ENCODE measurements at places on chromosomes 5 and 9.
A peak's percentile ranks its signal among the peaks of the same experiment; 100 is the strongest.

DNA sequence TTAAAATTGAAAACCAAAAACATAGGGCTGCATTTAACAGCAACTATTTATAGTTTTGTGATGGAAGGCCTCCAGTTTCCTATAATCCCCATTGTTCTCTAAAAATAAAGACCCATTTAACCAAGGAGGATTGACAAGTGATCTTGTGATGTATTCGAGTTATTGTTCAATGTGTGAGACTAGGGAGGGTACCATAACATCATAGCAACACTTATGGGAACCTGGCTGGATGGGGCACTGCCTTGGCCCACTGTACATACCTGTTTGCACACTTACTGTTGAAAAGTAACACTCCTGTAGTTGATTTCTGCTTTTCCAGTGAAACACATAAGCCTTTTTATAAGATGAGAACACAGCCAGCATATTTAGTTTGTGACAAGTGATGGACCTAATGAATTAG, 32.3 kb downstream of the MACIR start:
- no peak for DNase-seq

DNA sequence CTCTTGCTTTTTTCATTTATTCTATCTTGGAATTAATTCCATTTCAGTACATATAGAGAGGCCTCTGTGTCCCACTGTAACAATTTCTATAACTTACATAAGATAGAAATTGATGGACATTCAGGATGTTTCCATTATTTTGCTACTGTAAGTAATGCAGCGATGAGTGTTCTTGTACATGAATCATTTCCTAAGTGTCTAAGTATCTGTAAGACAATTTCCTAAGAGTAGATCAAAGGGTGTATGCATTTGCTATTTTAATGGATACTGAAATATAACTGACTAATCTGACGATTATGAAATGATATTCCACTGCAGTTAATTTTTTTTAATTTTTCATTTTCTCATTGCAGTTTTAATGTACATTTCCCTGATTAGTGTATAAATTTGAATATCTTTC, 23.0 kb upstream of the RBM22 start:
- DNase-seq = no peak

DNA sequence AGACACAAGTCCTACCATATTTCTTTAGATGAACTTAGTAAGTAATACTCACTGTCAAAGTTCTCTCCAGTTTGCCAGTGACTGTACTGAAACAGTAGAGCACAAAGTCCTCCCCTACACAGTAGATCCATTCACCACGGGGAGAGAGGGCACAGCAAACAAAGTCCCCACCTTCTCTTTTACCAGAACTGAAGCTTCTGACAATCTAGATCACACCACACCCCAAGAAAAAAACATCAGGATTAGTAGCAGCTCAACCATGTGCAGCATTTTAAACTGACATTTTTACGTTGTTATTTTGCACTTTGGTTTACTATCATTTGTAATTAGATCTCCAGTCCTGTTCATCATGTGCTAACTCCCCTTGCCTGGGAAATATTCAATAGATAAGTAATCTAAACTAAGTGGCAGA, 23.0 kb downstream of the DNAJA1 start:
- no peak for DNase-seq

DNA sequence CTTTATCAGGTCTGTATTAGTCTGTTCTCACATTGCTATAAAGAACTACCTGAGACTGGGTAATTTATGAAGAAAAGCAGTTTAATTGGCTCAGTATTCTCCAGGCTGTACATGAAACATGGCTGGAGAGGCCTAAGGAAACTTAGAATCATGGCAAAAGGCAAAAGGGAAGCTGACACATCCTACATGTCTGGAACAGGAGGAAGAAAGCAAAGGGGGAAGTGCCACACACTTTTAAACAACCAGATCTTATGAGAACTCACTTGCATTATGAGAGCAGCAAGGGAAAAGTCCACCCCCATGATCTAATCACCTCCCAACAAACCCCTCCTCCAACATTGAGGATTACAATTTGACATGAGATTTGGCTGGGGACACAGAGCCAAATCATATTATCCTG, 132.1 kb downstream of the PCSK1 start:
- DNase-seq = no peak

DNA sequence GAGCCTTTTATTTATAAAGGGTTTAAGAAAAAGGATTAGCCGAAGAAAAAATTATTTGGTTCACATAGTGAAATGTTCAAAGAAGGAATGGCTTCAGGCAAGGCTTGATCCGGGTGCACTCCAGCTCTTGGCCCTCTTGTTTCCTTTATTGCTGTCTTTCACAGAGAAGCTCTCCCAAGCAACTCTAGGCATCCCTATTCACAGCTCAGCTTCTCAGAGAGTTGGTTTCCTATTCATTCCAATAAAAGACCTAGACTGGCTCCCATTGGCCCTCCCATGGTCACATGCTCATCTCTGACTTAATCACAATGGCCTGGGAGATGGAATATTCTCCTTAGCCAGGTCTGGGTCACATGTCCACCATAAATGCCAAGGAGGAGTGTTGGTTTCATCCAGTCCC, 9.4 kb upstream of the FGFR4 start:
- no peak for DNase-seq

DNA sequence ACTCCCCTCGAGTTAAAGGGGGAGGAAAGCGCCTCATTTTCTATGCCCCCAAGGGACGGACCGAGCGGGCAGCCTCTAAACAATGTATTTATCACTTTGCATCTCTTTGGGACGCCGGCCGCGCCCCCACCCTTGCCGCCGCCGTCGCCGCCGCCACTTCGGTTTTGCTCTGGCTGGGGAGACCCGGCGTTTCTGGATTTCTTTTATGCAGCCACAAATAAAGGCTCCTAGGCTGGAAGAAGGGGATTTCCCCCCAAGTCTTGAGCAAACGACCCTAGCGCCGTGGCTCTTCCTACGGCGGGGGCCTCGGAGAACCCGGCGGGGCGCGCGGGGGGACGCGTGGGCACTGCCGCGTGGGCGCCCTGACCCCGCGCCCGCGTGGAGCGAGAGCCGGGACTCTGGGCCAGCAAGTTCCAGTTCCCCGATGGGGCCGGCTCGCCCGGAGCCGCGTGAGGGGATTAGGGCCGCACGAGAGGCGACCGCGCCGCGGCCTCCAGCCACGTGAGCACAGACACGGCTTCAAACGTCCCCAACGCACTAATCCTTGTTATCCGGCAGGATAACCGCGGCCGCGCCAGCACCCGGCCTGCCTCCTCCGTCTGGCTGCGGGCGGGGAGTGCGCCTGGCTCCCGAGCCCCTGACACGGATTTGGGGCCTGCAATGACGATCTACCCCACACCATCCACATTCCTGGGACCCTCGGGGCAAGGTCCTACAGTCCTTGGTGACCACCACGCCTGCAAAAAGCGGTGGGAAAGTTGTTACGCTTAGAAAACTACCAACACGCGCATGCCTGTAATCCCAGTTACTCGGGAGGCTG, 7.9 kb upstream of the NEUROG1 start:
- no peak for DNase-seq

- no peak for DNase-seq
Measured at GRCh38 chr9:93094658-93095204, 1.3 kb upstream of the CARD19 start.

GRCh38 chr5:29744618-29745017, 1448.9 kb upstream of the CDH6 start:
- no peak for DNase-seq

GRCh38 chr9:21413624-21414023, 4.7 kb downstream of the IFNA8 start:
- no peak for DNase-seq

GRCh38 chr5:145362266-145362665, 472.9 kb downstream of the PRELID2 start:
- DNase-seq = no peak

DNA sequence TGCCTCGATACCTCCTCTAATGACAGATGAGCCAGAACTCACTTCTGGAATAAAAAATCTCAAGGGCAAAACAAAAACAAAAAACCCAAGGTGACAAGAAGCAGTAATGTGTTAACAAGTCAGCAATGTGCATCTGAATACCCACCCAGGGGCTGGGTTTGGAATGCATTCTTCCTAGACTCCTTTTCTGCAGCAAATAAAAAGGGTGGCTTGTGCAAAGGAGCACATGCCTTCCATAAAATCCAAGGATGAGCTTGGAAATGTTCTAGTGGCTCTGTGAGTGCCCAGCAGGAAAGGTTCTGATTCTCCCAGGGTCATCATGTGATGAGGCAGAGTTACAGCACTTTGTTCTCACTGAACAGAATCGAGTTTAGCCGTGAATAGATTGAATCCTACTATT, 599.9 kb downstream of the RAB3C start:
- DNase-seq = no peak

DNA sequence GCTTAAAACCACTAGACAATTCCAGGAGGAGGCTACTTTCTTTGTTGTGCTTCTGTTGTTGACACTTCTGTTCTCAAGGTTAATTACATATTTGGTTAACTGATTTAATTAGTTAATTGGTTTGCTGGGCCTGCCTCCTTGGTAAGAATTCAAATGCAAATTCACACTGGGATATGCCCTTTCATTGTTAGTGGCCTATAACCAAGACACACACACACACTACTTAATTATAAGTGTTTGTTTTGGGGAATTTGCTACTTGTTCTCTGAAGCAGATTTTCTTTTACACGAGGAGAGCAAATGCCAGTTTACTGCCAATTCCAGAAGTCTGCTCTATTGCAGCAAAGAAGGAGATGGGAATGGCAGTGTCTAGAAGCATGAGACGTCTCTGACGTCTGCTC, 101.6 kb upstream of the BASP1 start:
- DNase-seq = no peak

- no peak for DNase-seq
Measured at GRCh38 chr5:132384506-132385050, 15.1 kb downstream of the SLC22A5 start.

GRCh38 chr5:6078881-6079280, 299.5 kb downstream of the MED10 start:
- no peak for DNase-seq

- DNase-seq = no peak
Measured at GRCh38 chr5:113293068-113293974, 141.5 kb downstream of the TSSK1B start.

DNA sequence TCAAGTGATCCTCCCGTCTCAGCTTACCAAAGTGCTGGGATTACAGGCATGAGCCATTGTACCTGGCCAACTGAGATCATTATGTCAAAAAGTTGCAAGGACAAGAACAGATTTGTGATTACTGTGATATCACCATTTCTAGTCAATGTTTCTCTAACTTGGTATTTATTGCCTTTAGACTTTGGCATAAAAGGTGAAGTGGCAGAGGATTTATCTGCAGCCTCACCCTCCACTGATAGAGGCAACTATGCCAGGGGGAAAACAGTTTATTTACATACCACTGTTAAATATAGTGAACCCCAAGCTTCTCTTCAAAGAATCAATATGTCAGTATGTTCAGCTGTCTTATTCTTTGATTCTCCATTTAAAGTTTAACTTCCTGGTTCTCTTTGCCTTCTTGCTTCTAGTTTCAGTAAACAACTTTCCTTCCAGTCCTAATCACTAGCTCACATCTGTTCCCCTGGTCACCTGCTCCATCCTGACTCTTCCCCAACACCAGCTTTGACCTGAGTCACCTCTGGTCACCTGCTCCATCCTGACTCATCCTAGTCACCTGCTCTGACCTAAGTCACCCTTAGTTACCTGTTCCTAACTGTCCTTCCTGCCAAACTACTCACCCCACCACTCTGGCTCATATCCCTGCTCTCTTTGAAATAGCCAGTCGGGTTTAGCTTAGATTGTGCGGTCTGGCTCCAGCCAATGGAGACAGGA, 29.9 kb downstream of the SEMA6A start:
- no peak for DNase-seq

GRCh38 chr9:36148311-36149051, 11.9 kb downstream of the GLIPR2 start:
- peak; percentile 57 for DNase-seq

- no peak for DNase-seq
Measured at GRCh38 chr5:74673011-74673790, 11.8 kb upstream of the HEXB start.

DNA sequence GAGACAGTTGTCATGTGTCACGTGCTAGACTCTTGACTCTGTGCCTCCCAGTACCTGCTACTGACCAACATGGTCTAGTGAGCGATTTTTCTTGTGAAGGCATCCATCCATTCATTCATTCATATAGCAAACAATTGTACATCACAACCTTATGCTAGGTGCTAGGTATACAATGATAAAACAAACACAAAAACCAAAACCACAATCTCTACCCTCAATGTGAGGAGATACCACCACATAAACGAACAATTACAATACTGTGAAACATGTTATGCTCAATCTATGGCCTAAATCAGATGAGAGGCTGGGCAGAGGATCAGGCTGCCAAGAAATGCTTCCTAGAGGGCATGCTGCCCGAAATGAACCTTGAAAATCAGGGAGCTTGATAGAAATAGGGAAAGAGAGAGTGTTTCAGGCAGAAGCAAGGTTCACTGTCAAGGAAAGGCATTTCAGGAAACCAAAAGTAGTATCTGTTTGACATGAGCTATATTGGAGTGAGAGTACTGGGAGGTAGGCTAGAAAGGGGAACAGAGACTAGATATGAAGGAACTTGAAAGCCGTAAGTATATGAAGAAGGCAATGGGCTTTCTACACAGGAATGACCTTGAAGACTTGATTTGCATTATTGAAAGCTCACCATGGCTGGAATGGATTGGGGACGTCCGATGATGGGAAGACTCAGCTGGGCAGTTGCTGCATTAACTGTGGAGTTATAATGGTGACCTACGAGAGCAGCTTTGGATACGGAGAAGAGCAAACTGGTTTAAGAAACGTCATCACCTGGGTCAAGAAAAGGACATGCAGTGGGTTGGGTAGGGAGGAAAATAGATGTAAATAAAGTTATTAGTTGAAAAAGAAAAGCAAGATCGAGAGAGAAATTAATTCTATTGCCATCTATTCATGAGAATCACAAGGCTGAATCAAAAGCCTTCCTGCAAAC, 90.1 kb downstream of the THBS4 start:
- DNase-seq = no peak

GRCh38 chr9:132249123-132249522, 87.3 kb downstream of the NTNG2 start:
- DNase-seq = no peak

GRCh38 chr5:171714261-171714660, 71.4 kb upstream of the SMIM23 start:
- no peak for DNase-seq

DNA sequence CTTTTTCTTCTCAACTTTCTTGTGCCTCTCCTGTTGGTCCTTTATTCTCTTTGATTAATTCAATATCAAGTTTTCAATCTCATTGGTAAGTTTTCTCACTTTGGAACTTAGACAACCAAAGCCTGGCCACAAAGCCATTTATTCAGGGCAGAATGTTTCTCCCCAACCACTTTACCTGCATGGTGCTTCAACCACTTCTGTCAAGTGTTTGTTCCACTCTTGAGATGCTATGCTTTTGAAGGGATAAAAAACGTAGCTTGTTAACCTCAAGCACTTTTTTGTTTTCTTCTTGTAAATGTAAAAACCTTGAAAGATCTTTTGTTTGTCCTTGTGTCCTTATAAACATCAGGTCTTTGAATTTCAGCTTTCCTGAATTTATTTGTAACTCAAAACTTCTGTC, 966.7 kb downstream of the MAT2B start:
- no peak for DNase-seq

- no peak for DNase-seq
Measured at GRCh38 chr5:41408676-41409443, 101.5 kb downstream of the PLCXD3 start.

Data from stimulated activated CD8-positive, alpha-beta memory T cell treated with anti-CD3 and anti-CD28 coated beads, Interleukin-7, amount 100 ng/mL, for 1 hour (primary cell).